KBM-7 (cell line): ENCODE measurements at places on chromosomes 11 and 22.
A peak's percentile ranks its signal among the peaks of the same experiment; 100 is the strongest.

DNA sequence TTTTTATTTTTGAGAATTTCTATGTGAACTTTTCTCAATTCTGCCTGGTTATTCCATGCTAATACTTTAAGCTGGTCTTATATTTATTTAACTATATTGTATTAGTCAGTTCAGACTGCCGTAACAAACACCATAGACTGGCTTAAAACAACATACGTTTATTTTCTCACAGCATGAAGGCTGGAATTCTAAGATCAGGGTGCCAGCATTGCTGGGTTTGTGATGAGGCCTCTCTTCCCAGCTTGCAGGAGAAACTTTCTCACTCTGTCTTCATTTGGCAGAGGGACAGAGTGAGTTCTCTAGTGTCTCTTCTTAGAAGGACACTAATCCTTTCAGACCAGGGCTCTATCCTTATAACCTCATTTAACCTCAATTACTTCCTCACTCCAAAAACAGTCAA lies 16.2 kb upstream of the TEAD1 start:
- DNase-seq: no peak

- DNase-seq: no peak
Observed at GRCh38 chr11:37503411-37504059, 905.5 kb upstream of the RAG2 start.

DNA sequence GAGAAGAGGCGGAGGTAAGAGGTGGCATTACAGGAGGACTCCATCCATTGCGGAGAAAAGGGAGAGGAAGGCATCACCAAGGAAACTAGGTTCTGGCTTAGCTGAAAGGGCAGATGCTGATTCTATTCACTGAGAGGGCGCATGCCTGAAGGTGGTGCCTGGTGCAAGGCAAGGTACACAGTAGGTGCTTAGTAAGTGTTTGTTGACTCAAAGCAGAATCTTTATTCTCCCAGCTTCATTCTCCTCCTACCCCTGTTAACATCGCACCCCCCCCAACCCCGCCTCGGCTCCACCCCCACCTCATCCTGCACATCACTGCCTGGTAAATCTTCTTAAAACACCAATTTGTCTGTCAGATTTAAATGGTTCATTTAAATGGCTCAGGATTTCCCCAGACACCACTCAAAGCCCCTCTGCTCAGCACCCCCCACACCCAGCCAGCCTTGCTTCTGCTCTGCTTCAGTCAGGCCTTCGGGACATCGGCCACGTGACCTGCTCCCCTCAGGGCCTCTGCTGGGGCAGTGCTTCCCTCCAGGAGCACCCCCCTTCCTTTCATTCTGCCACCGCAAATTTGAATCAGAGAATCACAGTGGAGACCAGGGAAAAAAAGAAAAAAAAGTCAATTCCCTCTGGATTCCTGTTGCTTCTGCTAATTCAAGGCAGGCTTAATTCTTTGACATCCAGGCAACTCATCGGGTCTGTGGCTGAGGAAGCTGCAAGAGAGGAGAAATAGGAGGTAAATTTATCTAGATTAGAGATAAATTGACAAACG lies 17.8 kb upstream of the RCN1 start:
- no peak for DNase-seq

GRCh38 chr11:46907606-46908005 lies 10.7 kb downstream of the LRP4 start:
- no peak for DNase-seq

GRCh38 chr22:49458708-49459099 lies 369.0 kb downstream of the BRD1 start:
- DNase-seq: no peak

DNA sequence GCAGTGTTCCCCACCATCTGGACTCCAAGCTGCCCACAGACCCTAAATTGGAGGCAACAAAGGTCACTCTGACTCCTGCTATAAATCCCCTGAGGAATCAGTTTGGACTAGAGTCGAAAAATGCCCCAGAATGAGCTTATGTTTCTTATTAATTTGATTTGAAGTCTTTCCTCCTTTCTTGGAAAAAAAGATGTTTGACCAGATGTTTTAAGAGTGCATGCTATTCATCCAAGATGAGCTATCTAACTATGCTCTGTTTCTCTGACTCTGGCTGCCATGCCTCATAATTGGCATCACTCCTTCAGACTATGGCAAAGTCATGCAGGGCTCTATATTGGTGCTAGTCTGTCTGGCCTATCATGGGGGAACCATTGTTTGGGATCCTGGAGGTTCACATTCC lies 174.0 kb downstream of the SPON1 start:
- no peak for DNase-seq

- DNase-seq: no peak
Observed at GRCh38 chr11:134528453-134528852, 116.4 kb upstream of the B3GAT1 start.

DNA sequence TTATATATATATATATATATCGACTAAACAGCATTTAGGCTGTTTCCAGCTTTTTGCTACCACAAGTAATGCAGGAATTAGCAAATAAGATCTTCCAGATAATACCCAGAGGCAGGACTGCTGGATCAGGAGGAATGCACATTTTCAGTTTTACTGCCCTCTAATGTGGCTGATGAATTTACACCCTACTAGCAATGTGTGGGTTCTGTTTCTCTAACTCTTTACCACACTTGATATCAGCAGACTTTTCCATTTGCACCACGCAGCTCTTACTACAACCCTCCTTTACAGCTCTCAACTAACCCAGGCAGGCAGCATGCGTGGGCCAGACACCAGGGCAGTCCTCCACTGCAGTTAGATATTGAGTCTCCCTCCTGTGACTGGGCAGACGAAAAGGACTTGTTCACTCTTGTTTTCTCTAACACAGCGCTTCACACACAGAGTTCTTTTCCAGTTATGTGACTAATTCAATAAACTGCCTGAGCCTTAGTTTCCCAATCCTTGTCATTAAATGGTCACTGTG lies 67.7 kb downstream of the IGLL5 start:
- no peak for DNase-seq

DNA sequence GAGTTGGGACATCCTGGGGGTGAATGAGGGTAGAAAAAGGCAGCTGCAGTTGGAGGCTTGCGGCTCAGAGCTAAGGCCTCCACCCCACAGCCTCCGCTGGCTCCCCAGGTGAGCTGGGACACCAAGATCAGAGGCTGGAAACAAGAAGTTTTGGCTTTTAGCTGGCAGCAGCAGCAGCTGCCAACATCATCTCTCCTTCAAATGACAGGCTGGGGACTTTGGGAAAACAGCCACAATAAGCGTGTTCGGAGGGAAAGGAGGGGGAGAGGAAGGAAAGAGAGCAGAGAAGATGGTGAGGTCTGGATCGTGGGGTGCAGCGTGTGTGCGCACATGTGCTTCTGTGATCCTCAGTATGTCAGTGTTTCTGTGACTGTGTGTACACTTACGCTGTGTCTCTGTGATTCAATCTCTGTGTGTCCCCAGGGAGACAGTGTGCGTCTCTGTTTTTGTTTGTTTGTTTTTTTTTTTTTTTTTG lies 62.0 kb upstream of the RASD2 start:
- DNase-seq: no peak

DNA sequence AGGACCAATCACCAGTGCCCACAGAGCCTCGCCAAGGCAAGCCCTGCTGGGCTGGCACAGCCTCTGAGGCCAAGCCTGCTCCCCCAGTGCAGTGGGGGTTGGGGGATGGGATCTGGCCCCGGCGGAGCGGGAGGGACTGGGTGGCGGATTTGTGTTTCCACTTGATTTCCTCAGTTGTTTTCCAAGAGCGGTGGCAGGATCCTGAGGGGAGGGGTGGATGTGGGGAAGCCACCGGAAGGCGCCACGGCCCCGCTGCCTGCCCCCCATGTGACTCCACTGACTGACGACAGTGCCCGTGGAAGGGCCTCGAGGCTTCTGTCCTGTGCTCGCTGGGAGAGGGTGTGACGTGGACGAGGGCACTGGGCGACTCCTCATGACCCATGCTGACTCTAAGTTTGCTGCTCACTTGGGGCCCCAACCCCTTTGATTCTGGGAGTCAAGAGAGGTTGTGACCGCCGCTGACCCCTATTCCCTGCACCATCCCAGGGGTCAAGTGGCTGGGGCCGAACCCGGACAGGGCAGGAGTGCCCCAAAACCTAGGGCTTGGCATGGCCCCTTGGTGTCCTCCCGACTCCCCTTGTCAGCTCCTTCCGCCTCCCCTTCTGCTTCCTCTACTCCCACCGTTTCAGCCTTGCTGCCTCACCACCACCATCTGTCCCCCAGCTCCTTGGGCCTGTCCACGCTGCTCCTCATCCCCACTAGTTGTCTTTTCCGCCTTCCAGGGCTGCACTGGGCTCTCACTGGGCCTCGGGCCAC lies 23.5 kb upstream of the PICK1 start:
- no peak for DNase-seq

DNA sequence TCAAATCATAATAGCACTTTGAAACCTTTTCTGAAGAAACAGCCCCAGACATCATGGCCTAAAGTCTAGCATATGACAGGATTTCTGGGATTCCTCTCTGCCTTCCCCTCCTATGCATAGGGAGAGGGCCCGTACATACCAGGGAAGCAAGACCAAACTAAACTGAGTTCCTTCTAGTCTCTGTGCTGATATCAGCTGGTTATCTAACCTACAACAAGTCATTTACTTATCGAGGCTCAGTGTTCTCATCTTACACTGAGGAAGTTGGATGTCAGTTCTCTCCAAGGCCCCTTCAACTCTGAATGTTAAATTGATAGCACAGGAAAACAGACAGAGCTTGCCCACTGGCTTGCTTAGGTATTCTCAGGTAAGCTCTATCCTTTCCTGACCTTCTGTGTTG lies 17.0 kb upstream of the GRIK4 start:
- DNase-seq: no peak

DNA sequence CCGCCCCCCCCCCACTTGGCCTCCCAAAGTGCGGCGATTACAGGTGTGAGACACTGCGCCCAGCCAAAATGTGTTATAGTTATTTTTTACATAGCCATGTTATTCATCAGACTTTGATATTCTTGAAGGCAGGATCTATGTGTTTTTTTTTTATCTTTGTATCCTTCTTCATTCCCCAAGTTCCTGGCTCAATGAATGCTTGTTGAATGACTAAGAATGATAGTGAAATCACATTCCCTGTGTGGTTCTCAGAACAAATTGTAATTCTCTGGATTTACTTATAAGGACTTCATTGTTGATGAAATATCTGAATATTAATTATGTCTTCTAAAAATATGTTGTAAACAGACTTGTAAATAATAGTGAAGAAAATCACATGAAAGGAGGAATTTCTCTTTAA lies 33.5 kb downstream of the MMP7 start:
- DNase-seq: no peak

- no peak for DNase-seq
Observed at GRCh38 chr11:115366826-115367225, 137.4 kb downstream of the CADM1 start.

DNA sequence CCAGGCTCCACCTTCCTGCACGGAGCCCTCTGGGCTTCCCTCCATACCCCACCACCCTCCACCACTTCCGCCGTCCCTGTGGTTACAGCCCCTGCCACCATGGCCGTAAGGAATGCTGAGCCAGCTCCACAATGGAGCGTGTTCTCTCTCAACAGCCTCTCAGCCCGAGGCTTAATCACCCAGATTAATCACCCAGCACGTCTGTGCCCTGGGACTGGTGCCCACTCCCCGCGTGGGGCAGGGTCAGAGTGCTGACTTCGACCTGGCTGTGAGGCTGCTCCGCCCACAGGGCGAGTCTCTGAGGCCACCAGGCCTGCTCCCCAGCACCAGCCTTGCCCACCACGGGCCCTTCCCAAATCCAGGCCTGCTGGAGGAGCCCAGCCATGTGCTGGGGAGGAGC lies 4.0 kb upstream of the TH start:
- no peak for DNase-seq

DNA sequence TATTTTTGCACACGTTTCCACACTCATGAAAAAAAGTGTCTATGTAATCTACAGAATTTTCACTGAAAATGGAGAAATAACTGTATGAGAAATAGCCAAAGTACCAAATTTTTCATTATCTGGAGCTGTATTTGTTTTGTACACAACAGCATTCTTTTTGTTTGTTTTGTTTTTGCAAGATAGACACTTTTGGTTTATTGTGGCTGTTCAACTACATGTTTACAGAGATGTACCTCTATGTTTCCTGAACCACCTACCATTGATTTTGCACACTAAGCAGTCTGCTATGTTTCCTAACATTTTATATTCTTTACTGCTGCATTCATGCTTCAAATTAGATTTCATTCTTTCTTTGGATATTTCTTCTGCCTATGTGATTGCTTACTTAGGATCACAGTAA lies 116.3 kb downstream of the ELP4 start:
- DNase-seq: no peak

DNA sequence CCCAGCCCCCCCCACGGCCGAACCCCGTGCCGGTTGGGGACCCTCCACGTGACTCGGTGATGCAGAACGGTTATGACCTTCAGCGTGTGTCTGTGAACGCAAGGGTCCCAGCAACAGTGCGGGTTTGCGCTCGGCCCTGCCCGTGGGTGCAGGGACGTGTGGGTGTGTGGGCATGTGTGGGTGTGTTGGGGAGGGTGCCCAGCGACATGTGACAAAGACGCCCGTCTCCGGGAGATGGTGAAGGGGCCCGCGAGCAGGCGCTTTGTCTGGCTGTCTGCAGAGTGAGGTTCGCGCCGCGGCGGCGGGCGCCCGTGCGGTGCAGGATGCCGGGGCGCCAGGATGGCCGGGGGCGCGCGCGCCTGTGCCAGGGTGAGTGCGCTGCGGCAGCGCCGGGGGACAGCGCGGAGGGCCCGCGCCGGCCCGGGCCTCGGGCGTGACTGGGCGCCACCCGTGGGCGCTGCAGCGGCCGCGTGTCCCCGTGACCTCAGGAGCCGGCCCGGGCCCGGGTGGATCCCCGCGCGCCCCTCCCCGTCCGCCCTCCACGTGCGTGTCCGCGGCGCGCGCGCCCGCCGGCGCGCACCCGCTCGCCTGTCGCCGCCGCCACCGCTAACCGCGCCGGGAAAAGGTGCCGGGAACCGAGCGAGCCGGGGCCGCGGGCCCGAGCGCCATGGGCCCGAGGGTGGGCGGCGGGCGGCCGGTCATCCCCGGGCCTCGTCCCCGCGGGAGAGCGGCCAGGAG lies at the start of gene LRFN4:
Gene LRFN4, plus strand, starts transcription at position 569 of the 738 bp plus-strand sequence. CDS start 681 bp downstream, outside the sequence.
- DNase-seq: peak; percentile 68

GRCh38 chr11:57219021-57219627 lies 17.9 kb downstream of the APLNR start:
- peak; percentile 35 for DNase-seq

DNA sequence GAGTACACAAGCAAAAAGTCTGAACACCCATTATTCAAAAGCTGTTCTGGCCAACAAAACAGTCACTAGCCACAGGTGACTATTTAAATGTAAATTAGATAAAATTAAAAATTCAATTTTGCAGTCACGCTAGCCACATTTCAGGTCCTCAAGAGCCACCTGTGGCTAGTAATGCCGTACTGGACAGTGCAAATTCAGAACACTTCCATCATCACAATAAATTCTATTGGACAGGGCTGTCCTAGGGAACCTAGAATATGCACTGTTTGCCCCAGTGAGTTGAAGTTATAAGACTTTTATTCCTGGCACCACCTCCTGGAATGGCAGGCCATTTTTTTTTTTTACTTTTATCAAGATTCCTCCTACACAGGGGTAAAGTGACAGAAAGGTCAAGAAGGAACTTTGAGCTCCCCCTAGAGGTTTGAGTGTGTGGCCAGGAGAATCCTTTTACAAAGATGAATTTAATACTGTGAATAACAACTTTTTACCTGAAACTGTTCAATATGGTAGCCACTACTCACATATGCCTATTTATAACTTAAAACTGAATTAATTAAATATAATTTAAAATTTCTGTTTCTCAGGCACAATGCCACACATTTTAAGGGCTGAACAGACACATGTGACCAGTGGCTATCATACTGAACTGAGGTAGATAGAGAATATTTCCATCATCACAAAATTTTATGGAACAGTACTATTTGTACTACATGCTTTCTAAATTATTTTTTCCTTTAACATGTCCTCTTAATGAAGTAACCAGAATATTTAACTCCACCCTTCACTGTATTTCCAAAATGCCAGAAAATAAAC lies 6.5 kb downstream of the MSANTD2 start:
- DNase-seq: peak; percentile 65
